ENCODE measurements at places on chromosomes 1 and 21.
A peak's percentile ranks its signal among the peaks of the same experiment; 100 is the strongest.

- no peak for DNase-seq
These were observed 86.0 kb upstream of the COX20 start for GRCh38 chr1:244749230-244750016.

- no peak for DNase-seq
These were observed 11.3 kb downstream of the LRRC47 start for GRCh38 chr1:3785045-3785444.

DNA sequence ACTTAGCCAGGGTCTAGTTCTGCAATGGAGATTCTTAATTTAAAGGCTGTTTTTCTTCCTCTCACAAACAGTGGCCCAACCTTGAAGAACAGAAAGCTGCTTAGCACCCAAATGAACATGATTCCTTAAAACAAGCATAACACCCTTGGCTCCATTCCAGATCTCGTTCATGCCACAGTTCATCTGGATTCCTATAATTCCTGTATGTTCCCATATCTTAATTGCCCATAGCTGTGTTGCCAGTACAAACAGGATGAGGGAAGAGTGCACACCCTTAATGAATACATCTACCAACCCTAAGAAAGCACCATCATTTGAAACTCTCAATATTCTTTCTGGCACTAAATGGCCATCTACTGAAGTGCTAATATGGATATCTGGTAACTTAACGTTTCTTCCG lies 45.5 kb downstream of the TGFB2 start:
- peak; percentile 53 for DNase-seq

DNA sequence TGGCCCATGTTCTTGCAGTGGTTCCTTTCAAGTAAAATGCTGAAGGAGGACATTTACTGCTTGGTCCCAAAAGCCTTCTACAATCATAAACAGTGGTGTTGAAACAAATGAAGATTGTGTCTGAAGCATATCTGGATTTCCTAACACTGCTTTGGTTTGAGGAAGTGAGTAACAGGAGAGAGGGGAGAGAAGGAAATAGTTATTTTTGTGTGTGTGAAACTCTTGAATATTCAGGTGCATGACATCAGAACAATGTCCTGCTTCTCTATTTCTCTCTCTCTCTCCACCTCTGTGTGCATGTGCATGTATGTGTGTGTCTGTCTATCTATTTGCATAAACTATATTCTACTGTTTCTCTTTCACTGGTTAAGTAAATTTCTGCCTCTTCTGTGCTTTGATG lies 61.4 kb upstream of the TNFSF18 start:
- DNase-seq = no peak

- DNase-seq = no peak
These were observed 49.9 kb downstream of the UMODL1 start for GRCh38 chr21:42120903-42121535.
